ENCODE measurements at places on chromosomes 6 and 20.

DNA sequence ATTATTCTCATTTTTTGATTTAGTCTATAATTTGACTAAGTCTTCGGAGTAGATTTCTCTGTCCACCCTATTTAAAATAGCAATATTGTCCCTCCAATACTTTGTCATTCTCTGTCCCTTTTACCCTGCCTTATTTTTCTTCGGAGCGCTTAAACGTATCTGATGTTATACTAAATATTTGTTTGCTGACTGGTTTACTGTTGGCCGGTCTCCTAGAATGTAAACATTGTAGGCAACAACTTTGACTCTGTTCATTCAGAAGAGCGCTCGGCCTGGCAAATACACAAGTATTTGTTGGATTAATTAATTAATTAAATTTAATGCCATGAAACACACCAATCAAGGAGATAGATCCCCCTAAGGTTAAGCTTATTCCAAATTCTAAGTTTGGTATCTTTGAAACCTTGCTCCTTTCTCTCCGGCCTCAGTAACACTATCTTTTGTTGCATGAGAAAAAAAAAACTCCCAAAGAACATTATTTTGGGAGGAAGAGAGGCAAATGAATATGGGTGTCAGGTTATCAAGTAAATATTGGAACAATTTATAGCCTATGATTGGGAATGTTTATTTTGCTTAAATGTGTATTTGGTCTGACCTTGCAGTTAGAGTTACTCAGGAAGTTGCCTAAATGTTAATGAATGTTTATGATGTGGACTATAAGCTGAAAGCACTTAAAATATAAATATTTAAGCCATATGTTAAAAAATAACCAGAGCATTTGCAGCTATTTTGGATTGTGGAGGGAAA lies 231.1 kb downstream of the SOX4 start:
- no peak for DNase-seq

DNA sequence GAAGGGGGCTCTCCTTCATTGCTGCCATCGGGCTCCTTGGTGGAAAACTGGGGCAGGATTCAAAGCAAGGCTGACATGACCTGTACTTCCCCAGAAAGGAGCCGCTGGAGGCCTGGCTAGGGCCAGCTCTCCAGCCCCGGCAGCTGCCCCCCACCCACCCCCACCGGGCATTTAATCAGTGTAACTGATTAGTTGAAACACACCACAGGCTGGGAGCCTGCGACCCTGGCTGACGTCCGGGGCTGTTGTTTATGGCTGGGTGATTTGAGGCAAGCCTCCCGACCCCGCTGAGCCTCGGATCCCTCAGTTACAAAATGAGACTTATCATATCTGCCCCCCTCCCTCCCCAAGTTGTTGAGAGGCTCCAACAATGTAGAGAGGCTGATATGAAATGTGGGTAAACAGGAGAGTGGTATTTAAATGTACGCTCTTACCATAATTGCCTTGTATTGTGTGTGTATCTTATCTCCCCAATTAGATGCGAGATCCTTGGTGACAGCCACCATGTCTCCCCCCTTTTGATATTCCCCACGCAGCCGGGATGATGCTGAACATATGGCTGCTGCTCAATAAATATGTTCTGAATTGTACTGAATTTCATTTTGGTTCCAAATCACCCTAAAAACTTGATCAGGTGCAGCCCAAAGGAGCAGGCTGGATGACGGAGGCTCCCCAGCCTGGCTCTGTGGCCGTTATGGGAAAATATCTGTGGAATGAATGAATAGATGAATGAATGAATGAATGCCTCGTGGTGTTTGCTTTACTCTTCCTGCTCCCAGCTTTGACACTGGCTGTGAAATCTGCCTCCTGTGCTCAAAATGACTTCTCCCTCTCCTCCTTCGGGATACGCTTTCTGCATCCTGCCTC lies 31.8 kb upstream of the APCDD1L start:
- DNase-seq: no peak

GRCh38 chr20:61419010-61419409 lies 166.9 kb downstream of the CDH4 start:
- no peak for DNase-seq

DNA sequence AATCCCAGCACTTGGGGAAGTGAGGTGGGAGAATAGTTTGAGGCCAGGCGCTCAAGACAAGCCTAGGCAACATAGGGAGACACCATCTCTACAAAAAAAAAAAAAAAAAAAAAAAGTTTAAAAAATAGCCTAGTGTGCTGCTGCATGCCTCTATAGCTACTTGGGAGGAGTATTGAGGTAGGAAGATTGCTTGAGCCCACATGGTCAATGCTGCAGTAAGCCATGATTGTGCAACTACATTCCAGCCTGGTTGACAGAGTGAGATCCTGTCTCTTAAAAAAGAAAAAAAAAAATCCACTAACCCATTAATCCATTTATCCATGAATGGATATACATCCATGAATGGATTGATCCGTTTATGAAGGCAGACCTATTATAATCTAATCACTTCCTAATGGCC lies 1064.6 kb upstream of the EYS start:
- no peak for DNase-seq

- DNase-seq: no peak
Observed at GRCh38 chr20:53296025-53296424, 297.6 kb downstream of the ZNF217 start.

- no peak for DNase-seq
Observed at GRCh38 chr6:108580646-108581045, 19.9 kb downstream of the FOXO3 start.

DNA sequence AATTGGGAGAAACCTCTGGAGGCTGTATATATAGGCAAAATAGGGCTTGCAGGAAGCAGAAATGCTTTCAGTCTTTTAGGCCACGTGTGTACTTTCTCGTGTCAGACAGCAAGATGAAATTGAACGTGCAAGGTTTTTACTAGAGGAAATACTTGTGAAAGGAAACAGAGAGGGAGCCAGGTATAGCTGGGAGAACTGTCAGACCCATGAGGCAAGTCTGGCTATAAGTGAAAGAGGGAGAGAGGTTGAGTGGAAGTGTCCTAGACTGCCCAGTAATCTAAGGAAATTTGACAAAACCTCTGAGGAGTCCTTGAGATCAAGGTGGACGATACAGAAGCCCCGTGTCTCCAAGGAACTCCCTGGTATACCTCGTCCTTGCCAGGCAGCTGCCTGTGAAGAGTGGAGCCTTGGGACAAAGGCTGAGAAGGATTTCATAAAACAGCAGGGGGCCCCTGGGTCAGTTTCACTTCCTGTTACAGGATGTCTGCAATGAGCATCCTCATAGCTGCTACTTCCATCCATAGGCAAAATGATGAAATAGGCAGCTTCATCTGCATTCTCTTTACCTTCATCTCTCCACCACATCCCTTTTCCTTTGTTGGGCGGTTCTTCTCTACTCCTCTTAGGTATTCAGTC lies 114.4 kb upstream of the MAP3K7 start:
- DNase-seq: no peak

- DNase-seq: no peak
Observed at GRCh38 chr20:19807191-19807945, 49.3 kb downstream of the RIN2 start.

DNA sequence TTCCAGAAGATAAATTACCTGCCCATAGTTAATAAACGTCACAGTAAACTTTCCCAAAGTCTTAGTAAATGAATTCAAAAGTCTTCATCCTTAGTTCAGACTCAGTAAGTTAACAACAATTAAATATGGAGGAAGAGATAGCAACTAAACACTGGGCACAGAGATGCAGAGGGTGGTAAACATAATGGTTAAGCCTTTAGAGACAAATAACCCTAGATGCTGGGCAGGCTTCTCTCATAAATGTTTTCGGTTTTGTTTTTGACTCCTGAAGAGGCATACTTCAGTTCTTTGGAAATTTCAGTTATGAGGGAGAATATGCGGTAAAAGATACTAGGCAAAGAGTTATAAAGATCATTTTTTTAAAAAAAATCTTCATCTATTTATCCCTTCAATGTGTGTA lies 369.8 kb downstream of the FRK start:
- DNase-seq: no peak

DNA sequence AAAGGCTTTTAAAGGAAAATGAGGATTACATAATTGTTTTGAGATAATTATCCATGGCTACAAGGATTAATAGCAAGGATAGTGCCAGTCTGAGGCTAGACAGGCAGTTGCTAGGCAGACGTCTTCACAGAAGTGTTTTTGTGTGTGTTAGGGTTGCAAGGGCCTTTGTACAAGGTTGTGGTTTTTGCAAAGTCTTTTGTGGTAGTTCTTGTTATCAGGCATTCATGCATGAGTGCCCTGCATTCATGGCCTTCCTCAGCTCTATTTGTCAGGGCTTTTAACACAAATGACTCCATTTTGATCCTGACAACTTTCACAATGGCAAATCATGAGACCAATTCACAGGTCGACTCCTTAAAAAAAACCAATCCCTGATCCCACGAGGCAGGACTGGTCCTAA lies 68.1 kb upstream of the TXNDC5 start:
- DNase-seq: no peak

DNA sequence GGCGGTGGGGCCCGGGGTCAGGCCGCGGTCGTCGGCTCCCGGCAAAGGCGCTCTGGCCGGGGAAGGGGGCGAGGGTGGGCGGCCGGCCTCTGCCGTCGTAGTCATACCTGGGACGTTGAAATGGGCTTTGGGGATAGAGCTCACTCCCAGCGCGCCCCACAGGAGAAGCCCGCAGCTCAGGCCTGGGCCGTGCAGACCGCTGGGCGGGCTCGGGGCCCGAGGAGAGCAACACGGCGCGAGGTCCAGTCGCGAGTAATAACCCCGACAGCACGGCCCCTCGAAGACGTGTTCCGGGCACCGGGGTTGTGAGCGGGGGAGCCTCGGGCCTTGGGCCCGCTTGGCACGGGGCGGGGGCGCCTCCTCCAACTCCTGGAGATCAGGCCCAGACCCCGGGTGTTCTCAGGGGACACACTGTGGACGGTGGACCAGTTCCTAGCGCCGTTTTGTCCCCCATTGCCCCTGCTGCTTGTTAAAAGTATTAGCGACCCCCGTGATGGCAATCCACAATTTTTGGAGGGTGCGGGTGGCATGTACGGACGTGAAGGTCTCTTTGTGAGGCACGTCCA lies 10.9 kb downstream of the FOXC1 start:
- DNase-seq: no peak

DNA sequence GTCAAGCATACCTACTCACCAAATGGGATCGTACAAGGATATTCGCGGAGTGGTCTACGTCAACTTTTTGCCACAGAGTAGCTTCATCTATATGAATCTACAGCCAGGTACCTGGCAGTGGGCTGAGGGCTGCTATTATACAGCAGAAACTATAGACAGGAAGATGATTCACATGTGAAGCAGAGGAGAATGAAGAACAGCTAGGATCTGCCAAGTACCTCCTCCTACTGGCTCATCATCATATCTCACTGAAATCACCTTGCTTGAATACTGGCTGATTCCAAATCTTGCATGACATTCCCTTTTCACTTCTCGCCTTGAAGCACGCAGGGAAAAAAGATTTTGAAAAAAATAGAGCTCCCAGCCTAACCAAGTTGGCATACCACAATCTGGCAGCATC lies 488.7 kb upstream of the NRSN1 start:
- DNase-seq: no peak

GRCh38 chr6:35215665-35216411 lies 2.1 kb downstream of the SCUBE3 start:
- no peak for DNase-seq

DNA sequence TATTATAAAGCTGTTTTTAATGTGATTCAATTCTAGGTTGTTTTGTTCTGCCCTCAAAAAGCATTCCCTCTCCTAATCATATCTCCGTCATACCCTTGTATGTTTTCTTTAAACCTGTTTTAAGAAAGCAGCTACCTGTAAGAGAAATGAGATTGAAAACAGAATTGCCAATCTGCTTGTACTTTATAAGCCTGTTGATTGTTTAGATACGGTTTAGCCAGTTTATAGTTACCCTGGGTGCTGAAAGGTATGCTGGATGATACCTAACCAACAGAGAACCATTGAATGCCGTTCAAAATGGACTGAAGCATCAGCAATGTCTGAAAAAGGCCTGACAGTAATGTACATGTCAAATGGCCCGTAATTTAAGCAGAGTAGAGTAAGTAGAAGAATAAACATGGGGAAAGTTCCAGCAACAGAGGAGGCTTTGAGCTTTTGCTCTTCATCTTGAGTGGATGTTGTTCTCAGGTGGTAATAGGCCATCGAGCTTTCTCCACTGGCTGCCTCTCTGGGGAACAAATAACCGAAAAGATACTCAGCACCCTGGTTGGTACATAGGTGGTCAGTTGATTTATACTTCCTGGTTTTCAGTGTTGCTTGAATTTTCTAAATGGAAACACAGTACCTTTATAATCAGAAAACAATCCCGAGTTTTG lies 27.5 kb downstream of the PTPN1 start:
- no peak for DNase-seq

DNA sequence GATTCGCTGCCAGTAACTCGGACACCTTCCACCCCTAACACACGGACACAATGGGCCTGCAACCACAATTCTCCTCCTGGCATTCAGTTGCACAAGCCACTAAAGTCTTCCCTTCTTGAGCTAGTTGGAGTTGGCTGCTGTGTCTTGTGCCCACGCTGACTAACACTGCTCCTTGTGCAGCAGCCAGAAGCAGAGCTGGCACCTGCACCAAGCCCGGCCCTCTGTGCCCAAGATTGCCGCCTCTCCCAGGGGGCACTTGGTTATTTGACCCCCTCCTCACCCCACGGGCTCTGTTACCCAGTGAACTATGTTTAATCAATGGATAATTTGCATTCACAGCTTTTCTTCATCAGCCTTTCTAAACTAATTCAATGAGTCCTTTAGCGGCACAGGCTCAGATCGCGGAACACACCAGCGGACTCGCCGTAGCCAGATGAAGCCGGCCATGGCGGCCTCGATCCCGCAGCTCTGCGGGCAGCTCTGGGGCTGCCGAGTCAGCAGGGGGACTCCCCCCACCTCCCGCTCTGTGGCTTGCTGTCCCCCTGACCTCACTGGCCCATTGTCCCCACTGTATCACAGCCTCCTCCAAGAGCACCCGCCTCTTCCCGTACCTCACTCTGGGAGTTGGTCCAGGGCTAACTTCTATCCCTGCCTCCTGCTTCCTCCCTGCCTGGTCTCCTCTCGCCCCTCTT lies 94.8 kb upstream of the AFDN start:
- no peak for DNase-seq
